HT1080 (cell line): ENCODE measurements at places on chromosomes 7 and 10. TPM values are rescaled to one million over a fixed set of nuclear protein-coding genes. Genes with fewer than 3 reads are reported as not detected.

- no peak for DNase-seq
Observed at GRCh38 chr7:142871260-142872105, 14.1 kb downstream of the TRPV6 start.

Gene DNAJC30
- total RNA-seq: 3.8 and 11.9 TPM in 2 replicates

GRCh38 chr10:5540891-5541290, 16.1 kb downstream of the CALML3 start:
- DNase-seq: no peak

DNA sequence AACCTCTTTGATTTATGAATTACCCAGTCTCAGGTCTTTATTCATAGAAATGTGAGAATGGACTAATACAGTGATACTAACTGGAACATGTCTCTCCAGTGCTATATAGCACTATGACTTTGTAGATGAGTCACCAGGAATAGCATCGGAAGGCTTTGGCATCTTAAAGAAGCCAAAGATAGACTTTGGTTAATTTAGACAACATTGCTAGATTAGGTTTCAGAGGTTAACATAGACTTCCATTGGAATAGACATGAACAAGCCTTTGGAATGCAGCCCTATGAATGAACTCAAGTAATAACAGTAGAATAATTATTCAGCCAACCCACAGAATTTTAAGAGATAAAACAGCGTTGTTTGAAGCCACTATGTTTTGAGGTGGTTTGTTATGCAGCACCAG, 169.2 kb downstream of the HGF start:
- peak; percentile 58 for DNase-seq

GRCh38 chr10:63430999-63431356, 34.8 kb downstream of the JMJD1C start:
- DNase-seq: no peak

Gene CDH23
- total RNA-seq: 0.23 TPM in 1 of 2 replicates, not detected in the other

DNA sequence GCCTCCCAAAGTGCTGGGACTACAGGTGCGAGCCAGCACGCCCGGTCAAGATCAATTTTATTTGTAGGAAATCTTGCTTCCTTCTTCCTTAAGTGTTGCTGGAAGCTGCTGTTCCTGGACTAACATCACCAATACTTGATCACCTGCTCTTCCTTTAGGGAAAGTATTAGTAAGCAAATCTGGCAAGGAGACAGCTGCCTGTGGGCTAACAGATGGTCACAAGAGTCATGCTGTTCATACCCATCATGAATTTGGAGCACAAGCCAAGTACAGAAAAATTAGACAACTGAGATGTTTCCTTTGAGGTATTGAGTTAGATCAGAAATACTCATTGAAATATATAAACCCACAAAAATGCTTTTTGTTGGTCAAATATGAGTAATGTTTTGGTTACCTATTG, 27.9 kb downstream of the BAIAP2L1 start:
- DNase-seq: peak; percentile 78

DNA sequence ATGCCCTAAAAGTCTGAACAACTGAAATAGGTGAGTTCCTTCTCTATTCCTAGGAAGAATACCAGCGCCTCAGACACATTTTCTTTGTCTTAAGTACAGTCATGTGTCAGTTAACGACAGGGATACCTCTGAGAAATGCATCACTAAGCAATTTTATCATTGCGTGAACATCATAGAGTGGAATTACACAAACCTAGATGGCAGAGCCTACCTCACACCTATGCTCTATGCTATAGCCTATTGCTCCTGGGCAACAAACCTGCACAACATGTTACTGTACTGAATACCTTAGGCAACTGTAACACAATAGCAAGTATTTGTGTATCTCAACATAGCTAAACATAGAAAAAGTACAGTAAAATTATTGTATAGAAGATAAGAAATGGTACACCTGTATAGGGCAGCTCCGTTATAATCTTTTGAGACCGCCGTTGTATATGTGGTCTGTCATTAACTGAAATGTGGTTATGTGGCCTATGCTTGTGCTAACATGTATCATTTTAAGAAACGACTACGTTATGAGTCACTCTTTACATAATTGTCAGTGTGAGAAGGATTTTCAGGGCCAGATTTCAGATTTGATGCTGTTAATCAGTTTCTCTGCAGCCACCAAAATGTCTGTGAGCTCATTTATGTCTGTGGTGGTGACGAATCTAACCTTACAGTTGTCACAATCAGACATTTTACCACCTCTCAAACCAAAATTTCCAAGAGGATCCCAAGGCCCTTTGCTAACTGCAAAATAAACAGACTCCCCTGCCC, 66.1 kb upstream of the STK17A start:
- peak; percentile 59 for DNase-seq

Gene RAPGEF5
- total RNA-seq: 0.84 and 3.1 TPM in 2 replicates

Gene ASB4
- not detected in 2 replicates for total RNA-seq

DNA sequence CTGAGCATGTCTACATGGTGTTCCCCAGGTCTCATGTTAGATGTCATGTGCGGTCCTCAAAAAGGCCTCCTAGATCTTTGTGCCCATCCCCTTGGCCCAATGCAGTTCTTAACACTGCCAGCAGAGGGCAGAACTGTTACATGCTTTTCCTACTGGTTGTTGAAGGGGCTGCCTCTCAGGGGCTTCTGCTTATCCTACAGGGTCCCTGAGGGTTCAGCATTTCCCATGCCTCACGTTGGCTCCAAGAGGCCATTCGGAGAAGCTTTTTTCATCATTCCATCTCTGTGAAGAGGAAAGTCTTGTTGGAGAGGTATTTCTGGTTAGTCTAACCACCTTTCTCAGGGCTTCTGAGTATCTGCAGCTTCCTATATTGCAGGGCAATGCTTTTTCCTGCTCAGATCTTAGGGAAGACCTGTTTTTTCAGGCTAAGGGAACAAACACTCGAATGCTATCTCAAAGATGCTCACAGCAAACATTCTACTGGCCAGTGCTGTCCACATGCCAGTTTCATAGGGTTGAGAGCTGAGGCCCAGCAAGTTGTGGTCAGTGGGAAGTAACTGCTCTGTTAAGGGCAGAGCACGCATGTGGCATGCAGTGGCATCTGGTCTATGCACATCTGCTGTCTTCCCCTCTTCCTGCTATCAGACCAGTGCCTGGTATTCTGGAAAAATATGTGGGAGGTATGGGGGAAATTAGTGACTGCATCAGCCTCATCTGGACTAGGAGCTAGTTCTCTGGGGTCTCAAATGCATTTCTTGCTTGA, 31.5 kb downstream of the MBL2 start:
- peak; percentile 49 for DNase-seq

GRCh38 chr10:61284222-61284890, 168.8 kb downstream of the TMEM26 start:
- peak; percentile 44 for DNase-seq

DNA sequence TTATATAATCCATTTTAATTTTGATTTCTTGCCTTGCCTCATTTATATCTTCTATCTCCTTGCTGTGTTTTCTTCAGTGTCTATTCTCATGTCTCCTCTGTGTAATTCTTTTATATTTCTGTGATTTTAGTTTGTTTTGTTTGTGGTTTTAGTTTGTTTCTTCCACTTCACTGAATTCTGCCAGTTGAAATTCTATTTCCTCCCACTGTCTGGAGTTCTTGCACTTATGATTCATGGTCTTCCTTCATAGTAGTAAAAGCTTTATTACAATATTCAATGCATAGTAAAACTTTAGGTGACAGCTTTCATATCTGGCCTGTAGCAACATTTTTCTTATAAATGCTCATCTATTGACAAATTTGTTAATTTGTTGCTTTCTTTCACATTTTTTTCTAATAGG, 113.3 kb downstream of the MAGI2 start:
- DNase-seq: no peak

- DNase-seq: peak; percentile 51
Observed at GRCh38 chr10:70348228-70348850, 34.1 kb downstream of the LRRC20 start.

DNA sequence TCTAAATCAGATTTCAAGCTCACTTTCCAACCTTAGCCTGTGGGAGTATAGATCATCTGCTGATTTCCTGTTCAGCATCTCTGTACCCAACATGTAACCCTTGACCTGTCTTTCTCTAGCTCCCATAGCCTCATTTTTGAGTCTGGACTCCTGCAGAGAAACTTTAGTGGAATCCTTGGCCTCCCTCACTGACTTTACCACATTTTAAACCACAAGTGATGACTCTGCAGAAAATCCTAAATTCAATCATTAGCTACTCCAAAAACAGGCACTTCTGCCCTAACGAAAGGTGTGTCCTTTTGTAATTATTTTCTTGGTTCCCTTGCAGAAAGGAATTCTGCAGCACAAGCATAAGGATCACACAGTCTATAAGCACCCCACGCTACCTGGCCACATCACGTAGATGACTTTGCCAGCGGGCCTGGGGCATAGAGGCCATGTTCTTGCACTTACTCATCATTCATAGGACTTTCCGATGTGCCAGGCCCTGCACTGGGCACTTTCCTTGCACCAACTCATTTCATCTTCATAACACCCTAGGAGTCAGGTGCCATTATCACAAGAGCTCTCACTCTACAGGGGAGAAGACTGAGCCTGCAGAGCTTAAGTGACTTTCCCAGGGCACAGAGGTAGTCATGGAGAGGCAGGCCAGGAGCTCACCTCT, 57.2 kb upstream of the OPALIN start:
- no peak for DNase-seq

DNA sequence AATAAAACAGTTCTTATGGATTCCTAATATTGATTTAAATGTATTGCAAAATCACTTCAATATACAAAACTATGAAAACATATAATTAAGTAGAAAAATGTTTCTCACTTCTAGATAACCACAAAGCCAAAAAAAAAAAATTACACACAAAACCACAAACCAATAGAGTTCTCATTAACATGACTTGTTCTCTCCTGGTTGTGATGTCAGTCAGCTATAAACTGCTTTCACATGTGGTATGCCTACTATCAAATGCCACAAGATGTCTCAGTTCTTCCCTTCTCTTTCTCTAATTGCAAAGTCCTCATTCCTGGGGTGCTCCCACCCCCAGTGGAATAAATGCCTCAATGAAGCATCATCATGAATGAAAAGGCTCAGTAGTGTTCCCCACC, 16.6 kb downstream of the GNAI1 start:
- peak; percentile 35 for DNase-seq

Gene FAM24B
- 7.2 and 7.9 TPM in 2 replicates for total RNA-seq

DNA sequence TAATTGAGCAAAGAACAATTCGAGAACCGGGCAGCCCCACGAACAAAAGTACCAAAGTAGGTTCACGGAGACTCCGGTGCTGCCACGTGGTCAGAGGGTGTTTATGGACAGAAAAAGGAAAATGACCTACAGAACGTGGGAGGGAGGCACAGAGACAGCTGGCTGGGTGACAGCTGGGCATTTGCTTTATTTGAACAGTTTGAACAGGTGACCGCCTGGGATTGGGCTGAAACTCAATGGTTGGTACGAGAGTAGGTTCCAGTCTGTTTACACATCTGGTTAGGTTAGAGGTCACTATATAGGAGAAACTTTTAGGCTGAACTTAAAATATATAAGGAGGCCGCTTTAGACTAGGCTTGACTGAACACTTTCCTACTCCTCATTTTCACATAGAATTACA, 50.6 kb upstream of the CELF2 start:
- no peak for DNase-seq

DNA sequence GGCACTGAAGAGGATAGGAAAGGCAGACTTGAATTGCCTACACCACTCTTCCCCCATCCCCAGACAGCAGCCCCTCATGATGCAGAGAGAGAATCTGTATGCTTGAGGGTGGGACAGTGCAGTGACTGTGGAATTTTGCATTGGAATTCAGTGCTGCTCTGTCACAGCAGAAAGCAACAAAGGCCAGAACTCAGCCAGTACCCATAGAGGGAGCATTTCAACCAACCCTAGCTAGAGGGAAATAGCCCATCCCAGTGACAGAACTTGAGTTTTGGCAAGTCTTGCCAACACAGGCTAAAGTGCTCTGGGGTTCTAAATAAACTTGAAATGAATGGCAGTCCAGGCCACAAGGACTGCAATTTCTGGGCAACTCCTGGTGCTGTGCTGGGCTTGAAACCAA, 80.4 kb downstream of the TES start:
- no peak for DNase-seq

- DNase-seq: no peak
Observed at GRCh38 chr7:130047831-130048230, 3.3 kb downstream of the ZC3HC1 start.

Gene EPDR1
- 44.0 and 48.6 TPM in 2 replicates for total RNA-seq

DNA sequence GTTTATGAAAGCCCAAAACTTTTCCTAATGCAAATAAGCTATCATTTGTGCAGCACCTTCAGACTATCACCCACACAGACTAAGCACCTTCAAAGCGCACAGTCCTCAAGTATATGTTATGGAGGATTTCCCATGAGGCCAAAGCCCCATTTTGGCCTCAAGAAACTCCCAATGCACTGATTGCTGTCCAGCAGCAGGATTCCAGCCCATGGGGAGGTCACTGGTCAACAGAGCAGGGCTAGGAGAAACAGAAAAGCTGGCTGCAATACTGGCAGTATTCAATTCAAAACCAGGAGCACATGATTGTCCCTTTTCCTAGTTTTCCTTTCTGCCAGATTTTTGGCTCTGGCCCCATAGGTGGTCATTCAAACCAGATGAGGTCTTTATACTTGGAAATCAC, 24.5 kb upstream of the KIAA1217 start:
- no peak for DNase-seq

Gene TDRD1
- not detected in 2 replicates for total RNA-seq

GRCh38 chr10:3486346-3487065, 298.5 kb downstream of the KLF6 start:
- peak; percentile 66 for DNase-seq

DNA sequence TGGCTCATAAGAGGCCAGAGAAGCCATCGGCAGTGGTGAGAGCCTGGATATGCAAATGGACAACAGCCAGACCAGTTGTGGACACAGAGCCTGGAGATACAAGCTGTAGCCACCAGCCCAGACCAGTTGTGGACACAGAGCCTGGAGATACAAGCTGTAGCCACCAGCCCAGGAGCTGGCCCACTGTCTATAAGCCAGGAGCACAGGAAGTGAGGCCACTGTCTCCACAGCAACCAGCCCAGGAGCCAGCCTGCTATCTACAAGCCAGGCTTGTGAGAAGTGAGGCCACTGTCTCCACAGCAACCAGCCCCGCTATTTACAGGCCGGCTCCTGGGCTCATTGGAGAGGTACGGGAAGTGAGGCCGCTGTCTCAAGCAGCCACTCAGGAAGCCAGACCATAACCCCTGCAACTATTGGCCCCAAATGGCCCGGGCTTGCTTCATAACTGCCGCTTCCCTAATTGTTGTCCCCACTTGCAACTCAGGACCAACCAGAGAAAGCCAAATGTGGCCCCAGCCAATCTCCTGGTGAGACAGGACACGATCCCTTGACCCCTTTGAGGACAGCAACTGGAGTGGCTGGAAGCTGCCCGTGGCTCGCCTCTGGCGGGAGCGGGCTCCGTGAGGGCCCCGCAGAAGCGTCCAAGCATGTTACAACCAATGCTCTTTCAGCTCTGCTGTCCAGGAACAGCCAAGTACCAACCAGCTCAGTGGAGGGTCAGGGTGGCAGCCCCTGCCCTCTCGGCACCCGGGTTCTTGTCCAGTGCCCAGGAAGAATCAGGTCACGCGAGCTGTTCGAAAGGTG, 44.1 kb upstream of the CNPY1 start:
- peak; percentile 68 for DNase-seq
